ENCODE measurements at places on chromosomes 5 and 9. TPM values are rescaled to one million over a fixed set of nuclear protein-coding genes. Genes with fewer than 3 reads are reported as not detected.

DNA sequence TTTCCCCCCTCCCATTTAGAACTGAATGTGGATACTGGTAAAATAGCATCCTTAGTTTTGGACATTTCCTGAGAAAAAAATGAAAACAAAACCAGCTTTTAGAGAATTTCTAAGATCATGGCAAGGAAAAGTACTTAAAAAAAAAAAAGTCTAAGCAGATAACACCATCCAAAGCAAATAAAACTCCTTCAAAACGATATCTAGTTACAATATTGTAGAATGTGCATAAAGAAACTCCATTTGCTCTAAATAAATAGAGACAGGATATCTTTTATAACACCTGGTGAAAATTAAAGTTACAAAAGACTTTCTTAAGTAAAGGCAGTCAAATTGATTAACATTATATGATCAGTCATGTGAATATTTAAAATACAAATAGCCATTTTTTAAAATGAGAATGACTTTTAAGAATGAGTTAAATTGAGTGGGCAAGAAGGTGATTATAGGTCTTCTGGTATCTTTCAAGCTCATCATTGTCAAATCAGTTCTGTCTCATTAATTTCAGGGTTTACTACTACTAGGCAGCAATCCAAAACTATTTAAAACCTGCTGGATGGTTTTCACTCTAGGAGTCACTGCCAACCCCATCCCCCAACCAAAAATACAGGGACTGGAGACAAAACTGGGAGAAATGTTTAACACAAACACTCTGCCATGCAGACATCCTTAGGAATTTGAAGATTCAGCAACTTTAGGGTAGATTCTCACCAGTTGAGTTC is 382.6 kb downstream of the ADGRV1 start:
- DNase-seq: no peak

- DNase-seq: no peak
Measured at GRCh38 chr5:169772688-169773087, 135.6 kb downstream of the DOCK2 start.

DNA sequence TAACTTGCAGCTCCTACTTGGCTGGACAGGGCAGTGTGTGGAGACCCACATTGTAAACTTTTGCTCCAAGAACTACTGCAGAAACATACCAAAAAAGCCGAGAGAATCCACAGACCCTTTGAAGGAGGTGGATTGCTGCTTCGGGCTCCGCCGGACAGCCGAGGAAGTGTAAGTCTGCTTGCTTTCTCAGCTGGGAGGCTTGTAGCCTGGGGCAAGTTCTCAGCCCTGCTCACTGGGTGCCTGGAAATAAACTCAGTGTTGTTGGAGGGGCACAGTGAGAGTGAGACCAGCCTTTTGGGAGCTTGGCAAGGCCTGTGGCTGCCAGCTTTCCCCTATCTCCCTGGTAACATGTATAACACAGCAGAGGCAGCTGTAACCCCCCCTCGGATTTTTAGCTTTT is 215.6 kb downstream of the SYK start:
- DNase-seq: no peak

Gene CSF1R
- 58.6 TPM for total RNA-seq

Gene GKAP1
- total RNA-seq: 8.1 TPM

Gene ANKRD34B
- total RNA-seq: 0.10 TPM

Gene SETD9
- 11.9 TPM for total RNA-seq

GRCh38 chr5:44356231-44356630 is 33.0 kb downstream of the FGF10 start:
- no peak for DNase-seq

DNA sequence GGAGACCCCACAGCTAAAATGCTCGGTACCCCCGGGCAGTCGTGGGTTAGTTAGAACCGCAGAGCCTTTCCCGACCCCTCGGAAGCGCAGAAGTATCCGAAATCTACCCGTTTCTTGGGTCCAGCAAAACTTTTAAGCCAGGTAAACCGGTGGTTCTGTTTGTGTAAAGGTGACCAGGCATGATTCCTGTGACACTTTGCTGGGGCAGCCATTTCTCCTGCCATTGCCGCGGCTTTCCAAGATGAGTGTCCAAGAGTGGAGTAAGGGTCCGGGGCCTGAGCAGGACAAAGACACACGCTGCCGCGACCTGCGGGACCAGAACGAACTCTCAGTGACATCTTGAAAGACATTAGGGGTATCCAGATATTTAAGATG is 655 bp downstream of the MARVELD2 start:
- DNase-seq: no peak

Gene SLC6A3
- total RNA-seq: not detected

- DNase-seq: no peak
Measured at GRCh38 chr5:92313385-92313784, 930.3 kb upstream of the ARRDC3 start.

- DNase-seq: no peak
Measured at GRCh38 chr9:16150938-16151650, 598.3 kb downstream of the CCDC171 start.

Gene SLC26A2
- 13.1 TPM for total RNA-seq

GRCh38 chr9:115262477-115262876 is 144.5 kb upstream of the TNC start:
- no peak for DNase-seq

Gene PCDHA1
- not detected for total RNA-seq

Gene MARCHF6
- 131 TPM for total RNA-seq

Gene PCDHGB5
- total RNA-seq: 5.9 TPM

Gene ZNF366
- total RNA-seq: 13.8 TPM

Gene QSOX2
- 10.3 TPM for total RNA-seq

DNA sequence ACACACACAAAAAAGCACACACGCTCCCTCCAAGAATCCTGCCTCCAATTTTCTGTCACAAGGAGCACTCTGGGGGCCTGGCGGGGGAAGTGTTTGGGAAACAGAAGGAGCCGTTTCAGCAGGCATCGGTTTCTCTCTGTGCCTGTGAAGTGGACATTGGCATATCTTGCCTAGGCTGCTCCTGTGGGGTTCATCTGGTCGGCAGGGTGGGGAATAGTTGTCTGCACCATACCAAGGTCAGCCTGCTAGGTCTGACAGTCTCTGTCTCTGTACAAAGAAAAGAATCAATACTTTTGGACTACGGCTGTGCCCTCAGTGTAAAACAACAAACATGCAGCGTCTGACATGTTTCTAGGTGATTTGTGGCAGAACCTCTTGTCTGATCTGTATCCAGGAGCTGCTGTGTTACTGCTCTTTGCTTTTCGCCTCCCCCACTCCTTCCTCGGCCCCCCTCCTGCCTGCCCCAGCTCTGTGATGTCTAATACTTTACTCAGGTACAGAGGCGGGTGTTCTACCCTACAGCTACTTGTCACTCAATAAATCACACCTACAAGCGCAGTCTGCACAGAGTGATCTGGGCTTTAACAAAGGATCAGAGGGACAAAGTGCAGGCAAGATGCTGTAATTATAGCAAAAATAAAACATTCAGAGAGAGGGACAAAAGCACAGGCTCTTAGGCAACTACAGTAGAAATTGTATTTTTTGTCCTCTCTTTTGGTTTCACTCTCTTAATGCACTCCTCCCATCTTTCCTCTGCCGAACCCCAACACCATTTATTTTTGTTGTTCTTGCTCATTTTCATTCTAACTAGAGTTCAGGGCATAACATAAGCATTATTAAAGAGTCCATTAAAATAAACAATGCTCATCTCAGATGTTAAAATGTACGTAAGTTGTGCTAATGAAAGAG is 216.7 kb downstream of the BNC2 start:
- no peak for DNase-seq

- DNase-seq: peak; percentile 90
Measured at GRCh38 chr9:34372467-34373011, 4.2 kb downstream of the MYORG start.

Gene UNC5A
- total RNA-seq: 0.29 TPM

- DNase-seq: no peak
Measured at GRCh38 chr5:168851902-168852321, 272.7 kb upstream of the PANK3 start.

Gene NUP214
- 68.4 TPM for total RNA-seq

DNA sequence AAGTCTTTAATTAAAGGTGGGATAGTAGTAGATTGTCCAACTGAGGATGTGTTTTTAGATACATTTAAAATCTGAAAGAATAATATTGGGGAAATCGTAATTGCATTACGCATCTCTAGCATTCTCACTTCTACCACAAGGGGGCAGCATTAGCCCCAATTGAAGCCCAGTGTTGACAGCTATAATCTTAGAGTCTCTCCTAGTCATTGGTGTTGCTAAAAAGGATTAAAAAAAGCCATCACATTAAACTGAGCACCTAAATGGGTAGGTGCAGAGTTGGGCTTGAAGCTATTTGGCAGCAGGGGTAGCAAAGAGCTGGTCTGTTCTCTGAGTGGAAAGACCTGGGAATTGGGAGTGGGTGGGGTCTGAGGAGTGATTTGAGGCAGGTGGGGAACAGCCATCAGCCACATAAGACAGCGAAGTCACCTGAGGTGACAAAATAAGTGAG is 177.2 kb downstream of the OSTF1 start:
- no peak for DNase-seq

Gene MEGF10
- 0.58 TPM for total RNA-seq

Data from mesenteric fat pad (tissue), 1 donor.